T-helper 2 cell (primary cell): ENCODE measurements at places on chromosomes 11 and 22.

DNA sequence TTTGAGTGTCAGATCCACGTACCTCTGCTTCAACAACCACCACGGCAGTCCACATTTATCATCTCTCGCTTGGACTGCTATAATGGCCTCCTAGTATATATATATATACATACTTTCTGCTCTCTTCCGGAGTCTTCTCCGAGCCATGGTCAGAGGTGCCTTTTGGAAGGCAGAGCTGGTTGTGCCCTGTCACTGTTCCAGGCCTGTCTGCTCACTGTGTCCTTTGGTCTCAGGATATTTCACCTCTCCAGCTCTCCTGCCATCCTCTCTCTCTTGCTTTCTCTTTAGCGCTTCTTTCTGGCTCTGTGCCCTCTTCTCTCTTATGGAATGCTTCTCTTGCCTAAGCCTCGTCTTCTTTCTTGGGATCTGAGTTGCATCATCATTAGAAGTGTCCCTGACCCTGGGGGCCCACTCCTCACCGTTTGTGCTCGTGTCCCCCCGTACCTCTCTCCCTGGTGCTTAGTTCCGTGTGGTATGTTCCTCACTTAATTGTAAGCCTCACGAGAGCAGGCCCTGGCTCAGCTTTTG is 86.1 kb upstream of the RASSF10 start:
- no peak for DNase-seq

GRCh38 chr22:30667107-30667493 is 575 bp downstream of the DUSP18 start:
- no peak for DNase-seq

DNA sequence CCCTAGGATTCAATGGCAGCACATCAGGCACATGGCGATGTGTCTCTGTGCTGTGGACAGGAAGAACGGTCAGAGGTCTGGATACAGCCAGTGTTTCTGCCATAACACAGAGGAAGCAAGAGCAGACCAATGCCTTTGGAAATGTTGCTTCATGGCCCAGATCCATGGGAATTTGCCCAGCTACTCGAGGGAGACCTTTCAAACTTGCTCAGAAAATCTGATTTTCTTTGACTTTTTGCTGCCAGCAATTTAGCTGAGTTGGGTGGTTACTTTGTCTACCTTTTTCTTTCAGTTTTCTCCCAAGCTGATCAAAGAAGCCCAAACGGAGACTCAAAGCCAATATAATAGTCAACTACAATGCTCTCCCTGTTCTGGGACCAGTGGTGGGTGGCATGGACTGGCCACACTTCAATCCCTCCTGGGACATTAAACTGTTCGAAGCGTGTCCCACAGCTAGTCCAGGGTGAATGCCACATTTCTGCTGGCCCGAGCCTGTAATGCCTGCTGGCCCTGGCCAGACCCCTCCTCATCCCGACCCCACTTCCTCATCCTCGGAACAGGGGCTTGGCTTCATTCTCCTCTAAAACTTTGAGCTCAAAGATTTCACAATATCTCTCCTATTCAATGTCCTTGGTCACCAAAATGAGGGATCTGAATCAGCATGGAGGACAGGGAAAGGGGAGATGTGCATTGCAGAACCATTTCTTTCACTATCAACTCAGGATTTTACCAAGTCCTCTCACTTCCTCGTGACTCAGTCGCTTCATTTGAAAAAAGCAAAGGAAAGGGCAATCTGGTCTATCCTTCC is 93.3 kb downstream of the ABTB2 start:
- no peak for DNase-seq

DNA sequence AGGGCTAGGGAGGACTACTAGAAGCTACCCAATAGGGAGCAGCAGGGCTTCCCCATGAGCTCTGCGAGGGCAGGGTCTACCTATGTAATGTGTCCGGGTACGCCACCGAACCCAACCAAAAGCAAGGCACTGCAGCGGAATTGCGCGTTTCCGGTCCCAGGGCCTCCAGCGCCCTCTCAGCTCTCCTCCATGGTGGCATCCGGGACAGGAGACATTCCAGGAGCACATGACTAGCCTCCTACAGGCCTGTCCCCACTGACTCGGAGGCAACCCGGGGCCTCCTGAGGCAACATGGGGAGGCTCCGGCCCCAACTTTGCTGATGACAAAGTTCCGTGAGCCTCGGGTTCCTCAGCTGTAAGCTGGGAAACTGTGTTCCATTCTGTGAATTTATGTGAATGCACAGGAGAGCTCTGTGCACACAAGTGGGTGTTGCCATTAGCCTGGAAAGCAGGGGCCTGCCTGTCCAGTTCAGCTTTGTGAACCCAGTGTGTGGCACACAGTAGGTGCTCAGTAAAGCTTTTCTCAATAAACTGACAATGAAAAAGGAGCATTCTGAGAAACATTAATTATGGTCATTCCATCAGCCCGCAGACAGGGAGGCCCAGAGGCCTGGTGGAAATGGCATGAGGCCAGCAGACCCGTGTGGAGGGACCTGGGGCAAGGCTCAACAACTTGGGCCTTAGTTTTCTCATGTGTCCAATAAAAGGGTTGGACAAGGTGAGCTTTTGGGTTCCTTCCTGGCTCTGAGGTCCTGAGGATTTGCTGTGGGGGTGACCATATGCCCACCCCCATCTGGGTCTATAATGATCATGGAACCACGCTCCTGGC is 50.3 kb downstream of the CHRDL2 start:
- DNase-seq: no peak

- no peak for DNase-seq
Observed at GRCh38 chr11:73359341-73359740, 16.9 kb upstream of the RELT start.

DNA sequence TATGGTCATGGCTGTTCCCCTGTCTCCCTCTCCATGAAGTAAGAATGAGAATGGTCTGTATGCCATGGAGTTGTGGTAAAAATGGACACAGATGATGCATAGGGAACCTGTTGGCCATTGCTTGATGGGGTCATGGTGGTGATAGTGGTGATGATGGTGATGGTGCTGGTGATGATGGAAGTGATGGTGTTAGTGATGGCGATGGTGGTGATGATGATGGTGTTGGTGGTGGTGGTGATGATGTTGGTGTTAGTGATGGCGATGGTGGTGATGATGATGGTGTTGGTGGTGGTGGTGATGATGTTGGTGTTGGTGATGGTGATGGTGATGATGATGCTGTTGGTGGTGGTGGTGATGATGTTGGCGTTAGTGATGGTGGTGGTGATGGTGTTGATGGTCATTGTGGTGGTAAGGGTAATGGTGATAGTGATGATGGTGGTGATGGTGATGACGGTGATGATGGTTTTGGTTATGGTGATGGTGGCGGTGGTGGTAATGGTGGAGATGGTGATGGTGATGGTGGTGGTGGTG is 5.1 kb upstream of the CACNA1I start:
- DNase-seq: no peak

- DNase-seq: peak; percentile 18
Observed at GRCh38 chr11:61477727-61478148, 30.8 kb upstream of the LRRC10B start.

DNA sequence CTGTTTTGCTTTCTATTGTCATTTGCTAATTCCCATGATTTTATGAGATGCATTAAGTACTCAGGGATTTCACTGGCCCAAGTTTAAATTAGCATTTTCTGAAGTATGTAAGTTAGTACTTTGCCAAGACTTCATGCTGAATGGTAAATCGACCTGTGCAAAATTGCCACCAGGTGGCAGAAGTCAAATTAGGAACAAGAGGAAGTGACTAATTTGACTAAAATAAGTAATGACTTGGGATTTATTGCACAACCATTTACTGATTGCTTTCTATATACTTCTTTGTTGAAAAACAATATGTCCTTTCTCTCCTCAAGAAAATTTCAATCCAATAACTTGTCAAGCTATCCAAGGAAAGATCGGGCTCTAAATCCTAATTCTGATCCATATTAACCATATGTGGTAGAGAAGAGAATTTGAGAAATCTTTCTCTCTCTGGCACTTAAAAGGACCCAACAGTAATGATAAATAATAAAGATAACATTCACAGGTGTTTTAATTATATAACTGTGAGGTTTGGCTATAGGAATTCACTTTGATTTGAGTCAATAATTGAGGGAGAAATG is 253.7 kb upstream of the CHORDC1 start:
- DNase-seq: no peak

DNA sequence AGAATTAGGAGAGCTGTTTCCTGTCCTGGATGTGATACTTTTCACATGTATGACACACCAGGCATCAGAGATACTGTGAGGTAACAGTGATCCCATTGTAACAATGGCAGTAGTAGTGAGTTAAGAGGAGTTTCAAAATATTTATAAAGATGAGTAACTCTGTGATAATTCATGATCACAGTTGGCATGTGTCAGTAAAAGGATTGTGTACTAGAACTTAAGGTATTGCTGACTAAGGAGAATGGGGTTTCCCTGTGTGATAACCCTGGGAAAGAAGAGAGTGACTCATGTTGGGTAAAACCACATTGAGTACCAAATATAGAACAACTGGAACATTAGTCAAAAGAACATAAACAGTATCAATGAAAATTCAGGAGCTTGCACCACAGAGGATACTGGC is 22.9 kb upstream of the SLC5A1 start:
- DNase-seq: no peak

DNA sequence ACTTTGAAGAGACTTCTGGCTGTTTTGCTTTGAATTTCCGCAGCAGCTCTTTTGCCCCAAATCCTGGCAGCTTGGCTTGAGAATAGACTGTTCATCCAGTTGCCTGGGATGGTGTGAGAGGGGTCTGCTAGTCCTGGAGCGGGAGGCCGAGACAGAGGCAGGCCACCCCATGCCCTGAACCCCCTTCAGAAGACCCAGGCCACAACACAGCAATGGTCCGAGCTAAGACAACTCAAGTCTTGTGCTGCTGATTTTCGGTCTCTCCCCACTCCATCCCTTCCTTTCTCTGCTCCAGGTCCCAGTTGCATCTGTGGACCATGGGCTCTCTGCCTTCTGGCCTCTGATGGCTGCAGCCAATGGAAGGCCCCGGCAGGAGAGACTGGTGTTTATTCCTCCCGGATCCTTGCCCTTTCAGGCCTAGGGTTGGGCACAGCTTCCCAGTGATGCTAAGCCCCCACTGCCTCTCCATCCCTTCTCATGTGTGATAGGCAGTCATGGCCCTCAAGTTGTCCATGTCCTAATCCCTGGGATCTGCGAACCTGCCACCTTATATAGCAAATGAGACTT is 31.9 kb upstream of the TP53I11 start:
- no peak for DNase-seq

- DNase-seq: peak; percentile 15
Observed at GRCh38 chr11:57476047-57476756, 15.9 kb downstream of the RTN4RL2 start.

GRCh38 chr11:33893711-33894397 is 2.0 kb upstream of the LMO2 start:
- peak; percentile 74 for DNase-seq

DNA sequence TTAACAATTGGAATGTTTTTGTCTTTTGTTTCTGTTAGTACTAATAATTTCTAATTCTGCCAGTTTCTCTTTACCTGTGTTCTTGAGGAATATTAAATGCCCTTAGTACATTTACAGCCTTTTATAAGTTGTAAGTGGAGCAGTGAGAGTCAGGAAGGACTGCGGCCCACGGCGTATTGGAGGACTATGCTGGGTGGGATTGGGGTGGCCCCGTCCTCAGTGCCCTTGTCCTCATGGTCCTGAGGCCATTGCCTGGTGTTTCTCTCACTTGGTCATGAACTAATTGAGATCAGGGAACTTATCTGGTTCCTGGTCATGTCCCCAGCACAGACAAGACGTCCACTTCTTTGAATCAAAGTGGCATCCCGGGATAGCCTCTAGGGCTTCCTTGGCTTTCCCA is 3.3 kb downstream of the TUB start:
- no peak for DNase-seq

- no peak for DNase-seq
Observed at GRCh38 chr22:36068776-36069344, 40.2 kb upstream of the RBFOX2 start.

GRCh38 chr22:37365950-37366349 is 61.3 kb downstream of the ELFN2 start:
- no peak for DNase-seq

DNA sequence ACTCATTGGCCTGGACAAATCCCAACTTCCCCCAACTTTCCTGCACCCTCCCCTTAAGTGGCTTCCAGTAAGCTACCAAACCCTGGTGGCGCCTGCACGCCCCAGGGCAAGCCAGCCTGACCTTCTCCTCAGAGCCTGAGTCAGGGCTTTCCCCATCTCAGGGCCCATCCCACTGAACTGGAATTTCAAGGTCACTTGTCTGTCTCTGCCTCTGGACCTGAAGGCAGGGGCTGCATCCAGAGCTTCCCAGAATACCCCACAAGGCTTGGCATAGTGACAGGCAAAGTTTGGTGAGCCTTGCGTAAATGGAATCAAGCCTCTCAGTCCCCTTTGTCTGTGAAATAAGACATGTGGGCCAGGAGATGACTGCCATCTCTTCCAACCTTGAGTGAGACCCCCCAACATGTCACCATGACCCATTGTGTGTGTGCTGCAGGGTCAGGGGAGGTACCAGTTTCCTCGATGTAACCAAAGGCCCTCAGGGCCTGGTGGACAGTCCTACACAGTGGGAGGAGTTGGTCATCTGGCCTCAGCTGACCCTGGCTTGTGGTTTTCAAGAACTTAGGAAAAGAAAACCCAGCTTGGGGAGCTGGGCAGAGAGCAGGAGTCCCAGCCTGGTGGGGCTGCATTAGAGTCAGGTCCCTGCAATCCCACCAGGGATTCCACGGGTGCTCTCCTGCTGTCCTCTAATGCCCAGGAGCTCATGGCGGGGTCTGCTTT is 8.9 kb downstream of the ALX4 start:
- no peak for DNase-seq

- DNase-seq: no peak
Observed at GRCh38 chr22:29269731-29270474, 1.8 kb downstream of the EWSR1 start.

GRCh38 chr11:19938169-19938856 is 222.0 kb downstream of the DBX1 start:
- no peak for DNase-seq

GRCh38 chr11:101860696-101861427 is 53.9 kb upstream of the CEP126 start:
- DNase-seq: no peak

- DNase-seq: no peak
Observed at GRCh38 chr11:19962801-19963175, 197.5 kb downstream of the DBX1 start.

DNA sequence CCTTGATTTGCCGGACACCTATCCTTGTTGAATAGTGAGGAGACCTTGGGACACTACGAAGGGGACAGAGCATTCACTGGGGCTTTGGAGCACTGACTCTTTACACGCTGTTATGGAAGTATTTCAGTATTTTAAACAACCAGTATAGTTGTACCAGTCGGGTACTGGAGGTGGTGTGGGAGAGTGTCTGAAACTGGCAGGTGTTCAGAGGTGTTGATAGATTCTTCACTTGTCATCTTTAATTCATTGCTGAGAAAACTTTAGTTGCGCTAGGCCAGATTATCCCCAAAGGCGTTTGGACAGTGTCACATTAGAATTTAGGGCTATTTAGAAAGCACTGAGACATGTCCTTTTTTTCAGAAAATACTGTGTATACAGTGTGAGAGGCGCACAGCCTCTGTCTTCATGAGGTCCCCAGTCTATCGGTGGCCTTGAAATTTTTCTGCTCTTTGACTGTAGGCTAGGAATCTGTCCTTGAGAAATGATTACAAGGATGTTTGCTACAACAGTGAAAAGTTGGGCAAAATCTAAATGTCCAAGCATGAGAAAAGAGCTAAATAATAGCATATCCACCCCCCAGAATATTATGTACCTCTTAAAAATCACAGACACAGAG is 69.7 kb downstream of the TEAD1 start:
- DNase-seq: no peak

- DNase-seq: peak; percentile 67
Observed at GRCh38 chr11:64204464-64204989, 2.0 kb upstream of the FERMT3 start.

- peak; percentile 3 for DNase-seq
Observed at GRCh38 chr22:45888221-45889092, 88.5 kb downstream of the WNT7B start.

- no peak for DNase-seq
Observed at GRCh38 chr22:46614025-46614931, 5.9 kb upstream of the GRAMD4 start.
